ENCODE measurements at places on chromosomes 2 and 18.

DNA sequence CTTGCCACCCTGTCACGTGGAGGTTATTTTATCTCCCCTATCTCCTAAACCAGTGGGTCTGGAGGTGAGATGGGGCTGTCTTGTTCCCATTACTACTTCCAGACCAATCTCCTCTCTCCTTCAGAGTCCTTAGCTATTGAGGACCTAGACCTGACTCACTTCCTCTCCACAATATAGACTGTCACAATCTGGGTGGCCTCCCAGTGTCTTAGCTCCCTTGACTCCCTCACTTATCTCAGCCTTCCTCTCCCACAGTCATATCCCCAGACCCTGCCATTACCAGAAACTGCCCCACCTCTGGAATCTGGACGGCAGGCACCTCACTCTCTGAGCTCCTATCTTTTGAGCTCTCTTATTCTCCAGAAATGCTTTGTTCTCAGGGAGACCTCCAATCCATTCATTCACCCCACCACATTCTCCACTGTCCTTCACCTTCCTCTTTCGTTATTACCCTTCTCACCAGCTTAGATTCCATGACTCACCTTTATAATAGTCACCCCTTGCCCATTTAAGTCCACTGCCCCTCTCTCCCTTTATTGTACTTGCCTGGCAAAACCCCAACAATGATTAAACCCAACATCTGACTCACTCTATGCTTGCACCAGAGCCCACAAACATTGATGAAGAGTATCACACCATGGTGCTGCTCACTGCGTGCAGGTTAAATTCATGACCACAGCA, 23.3 kb upstream of the SIX3 start:
- no peak for DNase-seq

DNA sequence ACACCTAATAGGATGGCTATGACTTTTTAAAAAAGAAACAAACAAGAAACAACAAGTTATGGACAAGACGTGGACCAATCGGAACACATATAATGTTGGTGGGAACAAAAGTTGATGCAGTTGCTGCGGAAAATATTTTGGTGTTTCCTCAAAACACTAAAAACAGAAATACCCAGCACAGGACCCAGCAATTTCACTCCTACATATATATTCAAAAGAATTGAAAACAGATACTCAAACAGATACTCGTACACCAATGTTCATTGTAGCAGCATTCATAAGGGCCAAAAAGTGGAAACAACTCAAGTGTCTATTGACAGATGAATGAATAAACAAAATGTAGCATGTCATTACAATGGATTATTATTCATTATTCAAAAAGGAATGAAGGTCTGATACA, 12.1 kb downstream of the CCDC141 start:
- DNase-seq, result no peak

GRCh38 chr2:147525819-147526489, 318.9 kb upstream of the ACVR2A start:
- DNase-seq, result no peak

- DNase-seq, result no peak
Observed at GRCh38 chr2:128399690-128400291, 81.1 kb upstream of the HS6ST1 start.

DNA sequence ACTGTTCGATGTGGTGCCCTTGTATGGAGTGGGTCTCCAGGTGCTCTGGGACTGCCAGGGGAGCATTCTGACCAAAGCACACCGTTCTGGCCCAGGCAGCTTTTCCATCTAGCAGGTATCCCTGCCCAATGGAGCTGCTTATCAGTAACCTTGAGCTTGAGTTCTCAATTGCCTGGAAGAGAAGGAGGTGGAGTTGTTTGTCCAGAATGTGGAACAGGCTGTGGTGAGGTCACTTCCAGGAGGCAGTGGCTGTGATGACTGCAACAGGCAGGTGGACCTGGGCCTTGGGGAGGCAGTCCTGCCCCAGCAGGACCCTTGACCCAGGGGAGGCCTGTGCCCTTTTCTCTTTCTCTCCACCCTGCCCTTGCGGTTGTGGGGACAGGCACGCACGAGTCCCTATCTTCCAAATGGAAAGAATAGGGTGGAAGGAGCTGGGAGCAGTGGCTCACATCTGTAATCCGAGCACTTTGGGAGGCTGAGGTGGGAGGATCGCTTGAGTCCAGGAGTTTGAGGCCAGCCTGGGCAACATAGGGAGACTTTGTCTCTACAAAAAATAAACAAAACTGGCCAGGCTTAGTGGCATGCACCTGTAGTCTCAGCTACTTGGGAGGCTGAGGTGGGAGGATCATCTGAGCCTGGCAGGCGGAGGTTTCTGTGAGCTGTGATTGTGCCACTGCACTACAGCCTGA, 66.2 kb upstream of the MCFD2 start:
- DNase-seq, result no peak

GRCh38 chr2:98704499-98705332, 26.2 kb downstream of the MGAT4A start:
- DNase-seq, result no peak

DNA sequence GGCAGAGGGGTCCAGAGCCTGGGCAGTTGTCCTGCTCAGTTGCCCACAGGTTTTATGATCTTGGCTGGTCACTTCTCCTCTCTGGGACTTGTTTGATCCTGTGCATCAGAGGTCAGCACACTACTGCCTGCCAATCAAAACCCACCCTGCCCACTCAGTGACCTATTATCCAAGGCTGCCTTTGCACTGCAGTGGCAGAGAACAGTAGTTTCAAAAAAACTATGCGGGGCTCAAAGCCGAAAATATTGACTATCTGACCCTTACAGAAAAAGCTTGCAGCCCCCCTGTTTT, 218.2 kb downstream of the CYP26B1 start:
- DNase-seq, result no peak

DNA sequence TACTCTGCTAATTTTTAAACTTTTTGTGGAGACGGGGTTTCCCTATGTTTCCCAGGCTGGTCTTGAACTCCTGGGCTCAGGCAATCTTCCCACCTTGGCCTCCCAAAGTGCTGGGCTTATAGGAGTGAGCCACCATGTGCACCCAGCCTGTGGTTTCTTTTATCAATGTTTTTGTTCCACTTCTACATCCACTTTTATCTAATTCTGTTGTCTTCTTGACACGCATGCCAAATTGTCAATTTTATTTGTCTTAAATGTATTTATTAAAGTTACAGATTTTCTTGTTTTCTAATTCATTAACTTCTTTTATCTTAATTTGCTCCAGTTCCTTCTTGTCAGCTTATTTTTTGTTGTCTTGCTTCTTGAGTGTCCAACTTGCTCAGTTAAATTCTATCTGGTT, 43.8 kb upstream of the ASPRV1 start:
- DNase-seq, result no peak

- DNase-seq, result no peak
Observed at GRCh38 chr2:206424134-206424533, 19.2 kb upstream of the ADAM23 start.

GRCh38 chr2:80252294-80252986, 52.1 kb downstream of the LRRTM1 start:
- DNase-seq, result no peak
